CD4-positive, alpha-beta memory T cell (primary cell): ENCODE measurements at places on chromosomes 6 and 20.

GRCh38 chr6:55833284-55833683 lies 42.1 kb downstream of the BMP5 start:
- no peak for DNase-seq

GRCh38 chr20:48459722-48460395 lies 367.9 kb downstream of the PREX1 start:
- DNase-seq = no peak

DNA sequence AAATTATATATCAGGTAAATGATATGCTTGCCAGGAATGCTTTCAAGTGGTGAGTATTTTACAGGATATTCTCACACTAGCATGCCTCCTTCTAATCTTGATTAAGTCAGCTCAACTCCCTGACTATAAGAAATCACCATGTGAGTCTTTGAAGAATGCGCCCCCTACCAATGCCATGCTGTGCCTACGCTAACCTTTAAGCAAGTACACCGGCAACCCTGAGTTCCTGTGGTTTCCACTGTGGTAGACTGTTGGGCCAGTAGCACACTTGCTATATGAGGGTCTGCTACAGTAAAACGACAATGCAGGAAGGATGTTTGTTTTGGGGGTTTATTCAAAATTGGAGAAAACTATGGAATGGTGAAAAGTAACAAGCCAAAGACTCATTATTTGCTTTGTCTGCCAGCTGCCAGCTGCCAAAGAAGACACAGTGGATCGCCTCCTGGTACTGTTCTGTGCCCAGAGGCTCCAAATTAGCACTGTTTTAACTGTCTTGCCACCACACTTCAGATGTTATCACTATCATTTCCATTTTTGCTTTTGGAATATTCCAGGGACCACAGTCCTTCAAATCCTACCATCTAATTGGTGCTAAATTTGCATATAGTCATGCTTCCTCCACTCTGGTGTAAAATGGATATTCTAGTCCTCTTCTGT lies 333.5 kb downstream of the RNGTT start:
- no peak for DNase-seq

DNA sequence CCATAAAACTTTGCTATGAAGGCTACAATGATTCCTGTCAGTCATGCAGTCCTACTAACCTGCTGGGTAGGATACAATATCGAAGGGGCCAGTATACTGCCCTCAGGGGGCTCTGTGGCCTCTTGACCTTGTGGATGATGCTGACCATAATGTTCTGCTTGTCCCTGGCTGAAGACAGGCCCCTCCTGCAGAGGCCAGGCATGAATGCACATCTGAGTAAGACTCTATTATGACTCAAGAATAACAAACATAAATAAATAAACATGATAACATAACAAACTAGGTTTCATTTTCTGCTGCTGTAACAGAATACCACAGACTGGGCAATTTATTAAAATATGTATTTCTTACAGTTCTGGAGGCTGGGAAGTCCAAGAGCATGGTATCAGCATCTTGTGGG lies 44.0 kb upstream of the POU5F1 start:
- no peak for DNase-seq

DNA sequence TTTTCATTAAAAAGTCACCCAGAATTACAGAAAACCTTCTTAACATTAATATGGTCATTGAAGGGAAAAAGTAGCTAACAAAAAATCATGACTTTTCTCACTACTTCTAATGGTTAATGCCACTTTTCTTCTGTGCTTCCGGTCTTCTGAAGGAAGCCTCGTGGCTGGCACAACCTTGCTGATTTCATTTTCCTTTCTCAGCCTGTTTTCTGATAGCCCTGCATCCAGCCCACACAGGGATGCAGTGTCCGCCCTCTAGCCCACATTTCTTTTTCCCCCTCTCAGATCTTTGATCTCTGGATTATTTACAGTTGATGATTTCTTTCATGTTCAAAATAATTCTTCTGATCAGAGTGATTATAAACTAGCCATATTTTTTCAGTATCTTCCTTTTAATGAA lies 655.4 kb upstream of the EPHA7 start:
- DNase-seq = no peak

- DNase-seq = no peak
These were observed 7.0 kb downstream of the ADTRP start for GRCh38 chr6:11771473-11772048.

- DNase-seq = no peak
These were observed 31.2 kb downstream of the SLC9A8 start for GRCh38 chr20:49843770-49844380.

DNA sequence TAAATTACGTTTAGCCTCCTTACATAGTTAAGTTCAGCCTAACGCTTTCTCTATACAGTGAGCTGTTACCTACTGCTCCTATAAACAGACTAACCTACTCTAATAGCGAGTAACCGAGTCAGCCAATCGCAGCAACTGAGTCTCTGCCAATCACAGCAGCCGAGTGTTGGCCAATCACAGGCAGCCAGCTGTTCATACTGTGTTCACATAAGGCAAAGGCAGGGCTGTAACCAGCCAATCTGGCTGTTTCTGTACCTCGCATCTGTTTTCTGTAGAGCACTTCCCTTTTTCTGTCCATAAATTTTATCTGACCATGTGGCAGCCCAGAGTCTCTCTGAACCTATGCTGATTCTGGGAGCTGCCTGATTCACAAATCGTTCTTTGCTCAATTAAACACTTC lies 263.9 kb upstream of the JARID2 start:
- DNase-seq = no peak

DNA sequence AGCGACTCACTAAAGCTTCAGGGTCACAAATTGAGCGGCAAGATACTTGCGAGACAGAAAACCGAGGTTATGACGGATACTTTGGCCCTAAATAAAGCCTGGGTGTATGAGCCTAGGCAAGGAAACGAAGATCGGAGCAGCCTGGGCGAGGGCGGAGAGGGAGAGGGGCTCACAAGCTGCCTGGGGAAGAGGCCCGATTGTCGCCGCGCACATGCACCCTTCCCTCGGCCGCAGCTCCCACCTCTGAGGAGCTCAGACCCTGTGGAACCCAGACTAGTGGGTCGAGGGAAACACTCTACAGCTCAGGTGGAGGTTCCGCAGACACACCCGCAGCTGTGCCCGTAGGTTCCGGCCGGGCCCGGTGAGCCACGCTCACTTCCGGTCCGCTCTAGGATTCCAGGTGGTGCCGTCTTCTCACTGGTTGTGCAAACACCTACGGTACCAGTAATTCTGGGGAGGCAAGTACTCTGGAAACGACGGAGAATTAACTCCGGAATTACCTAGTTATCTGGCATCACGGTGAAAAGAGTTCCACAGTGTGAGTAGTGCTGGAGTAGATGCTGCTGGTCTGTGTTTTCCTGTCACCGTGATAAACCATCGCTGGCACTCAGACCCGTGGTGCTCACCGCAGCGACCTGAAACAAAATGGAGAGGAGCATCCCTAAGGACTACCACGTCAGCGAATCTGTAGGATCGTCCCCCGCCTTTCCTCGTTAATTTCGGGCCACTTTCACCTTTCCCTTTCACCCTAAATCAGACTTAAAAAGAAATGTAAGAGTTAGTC lies 61.5 kb downstream of the GPX5 start:
- peak; percentile 43 for DNase-seq

DNA sequence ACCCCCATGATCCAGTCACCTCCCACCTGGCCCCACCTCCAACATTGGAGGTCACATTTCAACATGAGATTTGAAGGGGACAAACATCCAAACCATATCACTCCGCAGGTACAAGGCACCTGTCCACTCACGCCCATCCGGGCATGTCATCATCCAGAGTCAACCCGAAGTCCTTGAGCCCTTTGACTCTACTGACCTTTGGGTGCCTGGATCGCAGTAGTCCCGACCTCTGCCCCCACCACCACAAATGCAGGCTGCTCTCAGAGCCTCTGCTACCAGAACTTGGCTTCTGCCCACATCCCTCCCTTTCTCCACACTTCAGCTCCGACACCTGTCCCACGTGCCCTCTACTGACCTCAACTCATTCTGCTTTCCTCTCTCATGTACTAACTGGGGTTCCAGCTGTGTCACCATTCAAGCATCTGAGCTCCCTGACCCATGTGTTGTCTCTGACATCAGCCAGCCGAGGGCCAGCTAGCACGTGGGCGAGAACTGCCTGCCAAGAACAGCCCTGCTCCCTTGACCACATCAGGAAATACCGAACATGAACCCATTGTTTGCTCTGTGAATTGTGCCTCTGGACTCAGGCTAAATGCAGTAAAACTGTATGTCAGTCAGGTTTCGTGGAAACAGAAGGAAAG lies 498.3 kb upstream of the SULF2 start:
- DNase-seq = no peak

- DNase-seq = no peak
These were observed 92.6 kb downstream of the CDC5L start for GRCh38 chr6:44480097-44480541.

GRCh38 chr6:11064836-11065235 lies 20.7 kb upstream of the ELOVL2 start:
- DNase-seq = no peak

DNA sequence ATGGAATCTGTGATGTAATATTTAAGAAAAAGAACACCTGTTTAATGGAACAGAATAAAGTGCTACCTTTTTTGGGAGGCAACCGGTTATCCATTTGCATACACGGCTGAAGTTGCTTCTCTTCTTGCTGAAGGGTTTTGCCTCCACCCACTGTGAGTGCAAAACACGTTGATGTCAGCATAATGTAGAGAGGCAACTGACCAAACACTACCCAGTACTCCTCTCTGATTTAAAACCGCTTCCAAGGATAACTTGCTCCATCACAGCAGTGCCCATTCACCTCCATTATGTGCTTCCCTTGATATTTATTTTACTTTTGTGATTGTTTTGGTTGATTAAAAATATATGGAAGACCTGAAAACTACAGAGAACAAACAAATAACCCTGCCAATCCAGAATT lies 1.4 kb downstream of the SLC17A1 start:
- no peak for DNase-seq
